ENCODE measurements at places on chromosomes 3 and 15.

- no peak for DNase-seq
Measured at GRCh38 chr3:26624209-26624765, 1.7 kb downstream of the LRRC3B start.

GRCh38 chr3:174758943-174759342 is 100.2 kb upstream of the NAALADL2 start:
- DNase-seq: no peak

GRCh38 chr15:69661871-69662644 is 209.4 kb downstream of the RPLP1 start:
- DNase-seq: no peak

- no peak for DNase-seq
Measured at GRCh38 chr3:68060191-68060590, 405.8 kb upstream of the SUCLG2 start.

DNA sequence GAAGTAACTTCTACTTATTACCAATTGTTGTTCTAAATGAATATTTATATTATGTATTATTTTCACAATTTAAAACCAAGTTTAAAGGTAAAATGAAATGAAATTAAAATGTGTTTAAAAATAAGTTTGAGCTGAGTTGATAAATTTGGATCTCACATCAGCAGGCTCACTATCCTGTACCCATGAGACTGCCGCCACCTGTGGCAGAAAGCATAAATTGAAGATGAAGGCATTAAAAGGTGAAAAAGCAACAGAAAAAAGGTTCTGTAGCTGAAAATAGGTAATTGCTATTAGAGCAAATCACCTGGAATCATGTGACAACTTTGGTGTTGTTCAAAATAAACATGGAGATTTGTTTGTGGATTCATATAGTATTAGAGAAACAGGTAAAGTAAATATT is 133.0 kb upstream of the CADM2 start:
- no peak for DNase-seq

DNA sequence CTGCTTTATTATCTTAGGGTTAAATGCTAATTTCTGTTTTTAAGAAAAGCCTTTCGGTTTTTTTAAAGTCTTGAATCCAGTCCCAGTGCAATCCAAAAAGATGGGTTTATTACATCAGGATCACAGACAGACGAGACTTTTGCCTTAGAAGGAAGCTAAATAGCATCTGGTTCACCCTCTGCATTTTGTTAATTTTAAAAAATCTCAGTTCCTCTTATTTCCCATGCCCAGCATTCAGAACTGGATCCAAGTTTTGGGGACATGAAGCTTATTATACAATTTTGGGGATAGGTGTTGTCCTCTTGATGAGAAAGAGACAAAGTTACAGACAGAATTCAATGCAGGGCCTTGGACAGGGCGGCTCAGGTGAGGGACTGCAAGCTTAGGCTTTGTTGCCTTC is 181.5 kb upstream of the LYSMD4 start:
- no peak for DNase-seq

GRCh38 chr15:87744815-87745214 is 511.7 kb downstream of the NTRK3 start:
- DNase-seq: no peak

DNA sequence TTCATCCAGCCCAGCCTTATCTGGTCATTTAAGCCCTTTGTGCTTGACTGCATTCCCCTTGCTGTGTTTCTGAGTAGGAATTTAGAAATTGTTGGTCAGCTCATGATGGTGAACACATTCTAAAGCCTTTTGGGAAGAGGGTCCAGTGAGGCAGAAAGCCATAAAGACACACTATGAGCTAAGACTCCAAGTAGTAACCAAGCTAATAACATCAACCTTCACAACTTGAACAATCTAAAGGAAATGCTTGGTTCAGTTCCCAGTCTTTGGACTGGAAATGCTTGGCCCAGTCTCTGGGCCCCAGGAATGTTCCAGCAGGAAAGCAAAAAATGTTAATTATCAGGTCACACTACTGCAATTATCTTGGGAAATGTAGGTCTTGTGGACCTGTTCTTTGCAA is 7.7 kb downstream of the PLSCR1 start:
- DNase-seq: no peak

GRCh38 chr15:33357845-33358244 is 47.1 kb downstream of the RYR3 start:
- DNase-seq: no peak

DNA sequence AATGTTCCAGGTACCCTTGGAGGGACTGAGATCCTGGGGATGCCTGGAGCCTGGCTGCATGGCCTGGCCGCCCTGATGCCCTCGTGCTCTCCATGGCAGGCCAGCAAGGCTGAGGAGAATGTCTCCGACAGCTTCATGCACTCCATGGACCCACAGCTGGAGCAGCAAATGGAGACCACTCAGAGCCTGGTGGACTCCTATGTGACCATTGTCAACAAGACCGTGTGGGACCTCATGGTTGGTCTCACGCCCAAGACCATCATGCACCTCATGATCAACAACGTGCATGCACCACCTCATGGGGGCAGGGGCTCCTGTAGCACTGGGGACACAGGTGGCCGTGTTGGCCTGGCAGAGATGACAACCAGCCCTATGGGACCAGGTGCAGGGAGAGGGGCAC is 19.7 kb downstream of the GOLGA6A start:
- no peak for DNase-seq

GRCh38 chr3:67745296-67745695 is 90.9 kb upstream of the SUCLG2 start:
- DNase-seq: no peak
